Amniotic epithelial cell (primary cell): ENCODE measurements at places on chromosomes 11 and 22.
A peak's percentile ranks its signal among the peaks of the same experiment; 100 is the strongest.

- DNase-seq, result no peak
These were observed 10.1 kb downstream of the CSRP3 start for GRCh38 chr11:19191530-19192169.

- no peak for DNase-seq
These were observed 5.9 kb downstream of the ST3GAL4 start for GRCh38 chr11:126361400-126361799.

GRCh38 chr11:120509346-120510053 lies 2.0 kb upstream of the GRIK4 start:
- DNase-seq, result peak; percentile 63

- DNase-seq, result no peak
These were observed 12.9 kb upstream of the SORL1-AS1 start for GRCh38 chr11:121465709-121466062.

GRCh38 chr11:118245936-118246562 lies 6.1 kb downstream of the MPZL3 start:
- no peak for DNase-seq

GRCh38 chr11:83511646-83512045 lies 225.5 kb upstream of the CCDC90B start:
- no peak for DNase-seq

DNA sequence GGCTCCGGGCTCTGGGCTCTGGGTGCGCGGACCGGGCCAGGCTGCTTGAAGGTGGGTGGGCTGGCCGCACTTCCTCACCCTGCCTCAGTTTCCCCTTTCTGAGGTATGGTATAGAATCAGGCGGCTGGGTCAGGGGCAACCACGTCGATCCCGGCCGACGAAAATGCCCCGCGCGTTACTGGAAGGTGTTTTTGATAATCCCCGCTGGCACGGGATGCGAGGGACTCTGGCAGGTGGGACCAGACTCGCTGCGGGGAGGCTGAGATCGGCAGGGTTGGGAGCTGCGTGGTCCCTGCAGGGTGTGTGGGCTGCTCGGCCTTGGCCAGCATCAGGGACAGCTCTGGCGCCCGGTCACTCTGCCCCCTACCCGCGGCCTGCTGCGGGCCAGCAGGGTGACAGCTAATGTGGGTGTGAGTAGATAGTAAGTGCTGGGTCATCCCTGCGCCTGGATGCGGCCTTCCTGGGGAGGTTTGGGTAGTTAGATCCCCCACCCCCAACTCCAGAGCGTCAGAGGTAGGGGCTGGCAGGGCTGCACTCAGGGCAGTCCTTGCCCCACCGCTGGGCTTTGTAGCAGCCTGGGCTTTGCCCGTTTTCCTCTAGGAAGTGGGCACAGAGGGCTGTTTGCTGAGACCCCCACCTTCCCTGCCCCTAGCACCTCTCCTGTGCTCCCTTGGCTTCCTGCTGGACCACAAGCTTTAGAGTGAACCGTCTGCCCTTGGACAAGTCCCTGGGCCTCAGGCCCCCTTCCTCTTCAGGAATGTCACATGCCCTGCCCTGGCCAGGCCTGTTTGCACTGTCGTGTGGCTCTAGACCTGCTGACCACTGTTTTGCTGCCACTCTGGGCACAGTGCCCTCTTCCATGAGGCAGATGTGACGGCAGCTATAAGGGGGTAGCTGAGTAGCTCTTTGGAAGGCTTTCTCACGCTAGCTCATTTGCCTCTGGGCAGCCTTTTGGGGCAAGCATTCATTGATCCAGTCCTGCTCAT lies 579 bp downstream of the TANGO2 start:
- no peak for DNase-seq
